ENCODE measurements at places on chromosomes 5 and 9. TPM values are rescaled to one million over a fixed set of nuclear protein-coding genes. Genes with fewer than 3 reads are reported as not detected.

DNA sequence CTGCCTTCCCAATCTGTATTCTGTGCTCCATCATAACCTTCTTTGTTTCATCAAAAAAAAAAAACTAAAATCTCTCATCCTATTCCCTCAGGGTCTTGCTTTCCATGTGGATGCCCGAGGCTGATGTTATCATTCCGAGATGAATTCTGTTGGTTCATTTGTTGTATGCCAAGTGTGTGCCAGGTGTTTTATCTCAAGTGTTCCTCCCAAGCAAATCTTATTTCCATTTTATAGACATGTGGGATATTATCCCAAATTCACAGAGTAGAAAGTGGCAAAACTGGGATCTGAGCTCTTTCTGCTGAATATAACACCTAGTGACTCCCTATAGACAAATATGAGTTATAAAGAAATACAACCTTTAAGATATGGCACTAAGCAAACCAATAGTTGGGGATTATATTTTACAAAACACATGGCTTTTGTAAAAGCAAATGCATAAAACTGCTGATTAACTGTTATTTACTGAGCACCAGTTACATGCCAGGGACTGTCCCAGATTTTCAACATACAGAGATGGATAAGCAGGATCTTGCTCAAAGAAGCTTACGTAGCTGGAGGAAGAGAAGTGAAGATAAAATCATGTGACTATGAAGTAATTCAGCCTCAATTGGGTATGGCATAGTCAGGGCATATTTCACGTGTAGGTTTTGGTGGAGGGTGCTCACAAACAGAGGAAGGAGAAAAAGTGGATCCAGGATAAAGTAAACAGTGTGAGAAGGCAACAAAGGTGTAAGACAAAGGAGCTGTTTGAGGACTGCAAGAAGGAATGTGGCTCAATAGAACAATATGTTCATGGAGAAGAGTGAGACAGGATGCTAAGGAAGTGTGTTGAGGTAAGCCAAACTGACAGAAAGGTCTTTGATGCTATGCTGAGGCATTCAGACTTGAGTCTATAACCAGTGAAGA, 143.3 kb upstream of the ADAMTSL1 start:
- DNase-seq: no peak

DNA sequence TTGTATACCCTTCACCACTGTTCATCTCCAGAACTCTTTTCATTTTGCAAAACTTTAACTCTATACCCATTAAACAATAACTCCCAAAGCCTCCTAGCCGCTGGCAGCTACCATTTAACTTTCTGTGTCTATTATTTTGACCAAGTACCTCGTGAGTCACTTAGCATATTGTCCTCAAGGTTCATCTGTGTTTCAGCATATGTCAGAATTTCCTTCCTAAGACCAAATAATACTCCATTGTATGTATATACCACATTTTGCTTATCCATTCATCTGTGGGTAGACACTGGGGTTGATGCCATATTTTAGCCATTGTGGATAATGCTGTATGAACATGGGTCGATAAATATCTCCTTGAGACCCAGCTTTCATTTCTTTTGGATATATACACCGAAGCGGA, 17.4 kb downstream of the ERBIN start:
- DNase-seq: no peak

GRCh38 chr9:28435456-28435855, 862.2 kb upstream of the C9orf72 start:
- DNase-seq: no peak

FGFR4 gene
- total RNA-seq: 2.1 TPM

CHD1 gene
- total RNA-seq: 69.3 TPM
